ENCODE measurements at places on chromosomes 12 and 14.

DNA sequence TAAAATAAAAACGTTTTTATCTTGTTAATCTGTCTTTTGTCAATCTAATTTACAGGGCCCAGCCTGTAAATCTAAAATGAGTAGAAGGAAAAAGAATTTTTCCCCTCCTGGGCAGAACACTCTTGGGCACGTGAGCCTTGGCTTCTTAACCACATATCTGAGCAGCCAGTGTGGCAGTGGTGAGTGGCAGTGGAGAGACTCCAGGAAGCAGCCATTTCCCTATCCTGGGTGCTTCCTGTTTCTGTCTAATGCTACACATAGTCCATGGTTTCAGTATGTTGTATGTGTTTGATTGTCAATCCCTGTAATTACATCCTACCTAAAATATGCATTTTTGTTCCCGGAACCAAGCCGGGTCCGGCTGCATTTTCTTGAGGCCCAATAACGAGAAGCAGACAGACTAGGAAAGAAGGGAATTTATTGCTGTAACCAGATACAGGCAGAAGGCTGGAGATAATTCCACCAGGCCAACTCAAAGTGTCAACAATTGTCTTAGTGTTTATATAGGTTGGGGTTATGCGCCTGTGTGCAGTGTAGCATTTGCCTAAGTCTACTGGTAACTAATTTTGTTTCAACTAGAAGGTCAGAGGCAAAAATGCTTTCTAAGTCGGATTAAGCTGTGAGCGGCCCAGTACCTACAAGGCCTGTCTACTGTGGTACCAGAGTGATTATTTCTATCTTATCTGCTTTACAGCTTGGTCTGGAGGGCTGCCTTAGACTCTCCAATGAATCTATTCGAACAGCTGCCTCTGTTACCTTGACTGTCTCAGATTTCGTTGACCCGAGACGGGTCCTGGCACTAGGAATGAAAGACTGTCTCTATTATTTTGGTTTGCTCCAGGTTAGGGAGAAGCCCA is 82.4 kb upstream of the RESF1 start:
- DNase-seq: peak; percentile 23

- no peak for DNase-seq
Observed at GRCh38 chr12:88775742-88776151, 195.5 kb upstream of the KITLG start.

DNA sequence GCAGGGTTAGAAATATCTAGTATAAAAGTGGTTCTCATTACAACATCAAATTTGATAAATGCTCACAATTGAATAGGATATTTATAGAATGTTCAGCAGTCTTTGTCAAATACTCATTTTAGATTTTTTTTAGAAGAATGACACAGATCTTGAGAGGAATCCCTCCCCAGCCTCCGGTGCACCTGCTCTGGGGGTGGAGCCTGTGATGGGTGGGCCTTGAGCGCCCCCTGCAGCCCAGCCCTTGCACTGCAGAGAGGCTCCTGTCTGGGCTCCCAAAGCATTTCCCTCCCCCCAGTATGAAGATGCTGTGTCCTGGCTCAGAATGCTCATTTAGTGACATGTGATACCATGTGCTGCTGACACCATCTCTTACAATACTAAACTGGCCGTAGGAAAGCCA is 792.3 kb downstream of the TMEM121 start:
- DNase-seq: no peak

DNA sequence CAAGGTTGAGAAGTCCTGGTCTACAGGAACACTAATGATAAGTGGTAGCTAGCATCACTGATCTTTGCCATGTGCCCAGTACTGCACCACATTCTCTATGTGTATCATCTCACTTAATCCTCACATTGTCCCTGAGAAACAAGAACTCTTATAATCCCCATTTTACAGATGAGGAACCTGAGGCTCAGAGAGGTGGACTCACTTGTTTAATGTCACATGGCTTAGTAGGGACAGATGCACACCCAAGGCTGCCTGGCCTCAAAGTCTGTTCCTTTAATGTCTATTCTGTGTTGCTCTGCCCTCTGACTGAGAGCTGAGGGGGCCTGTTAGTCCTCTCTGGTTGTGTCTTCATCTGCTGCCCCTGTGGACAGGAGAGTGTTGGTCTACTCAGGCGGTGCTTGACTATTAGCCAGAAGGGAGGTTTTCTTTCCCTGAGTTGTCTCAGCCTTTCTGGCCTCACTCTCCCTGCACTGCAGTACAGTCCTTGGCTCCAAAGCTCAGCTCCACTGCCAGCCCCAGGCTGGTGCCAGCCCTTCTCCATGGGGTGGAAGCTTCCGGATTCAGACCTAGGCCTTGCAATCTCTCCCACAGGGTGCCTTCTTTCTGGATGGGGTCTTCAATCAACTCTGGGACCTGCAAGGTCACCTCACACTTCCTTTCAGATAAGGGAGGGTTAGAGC is 4.9 kb upstream of the DYNLL1 start:
- DNase-seq: no peak

DNA sequence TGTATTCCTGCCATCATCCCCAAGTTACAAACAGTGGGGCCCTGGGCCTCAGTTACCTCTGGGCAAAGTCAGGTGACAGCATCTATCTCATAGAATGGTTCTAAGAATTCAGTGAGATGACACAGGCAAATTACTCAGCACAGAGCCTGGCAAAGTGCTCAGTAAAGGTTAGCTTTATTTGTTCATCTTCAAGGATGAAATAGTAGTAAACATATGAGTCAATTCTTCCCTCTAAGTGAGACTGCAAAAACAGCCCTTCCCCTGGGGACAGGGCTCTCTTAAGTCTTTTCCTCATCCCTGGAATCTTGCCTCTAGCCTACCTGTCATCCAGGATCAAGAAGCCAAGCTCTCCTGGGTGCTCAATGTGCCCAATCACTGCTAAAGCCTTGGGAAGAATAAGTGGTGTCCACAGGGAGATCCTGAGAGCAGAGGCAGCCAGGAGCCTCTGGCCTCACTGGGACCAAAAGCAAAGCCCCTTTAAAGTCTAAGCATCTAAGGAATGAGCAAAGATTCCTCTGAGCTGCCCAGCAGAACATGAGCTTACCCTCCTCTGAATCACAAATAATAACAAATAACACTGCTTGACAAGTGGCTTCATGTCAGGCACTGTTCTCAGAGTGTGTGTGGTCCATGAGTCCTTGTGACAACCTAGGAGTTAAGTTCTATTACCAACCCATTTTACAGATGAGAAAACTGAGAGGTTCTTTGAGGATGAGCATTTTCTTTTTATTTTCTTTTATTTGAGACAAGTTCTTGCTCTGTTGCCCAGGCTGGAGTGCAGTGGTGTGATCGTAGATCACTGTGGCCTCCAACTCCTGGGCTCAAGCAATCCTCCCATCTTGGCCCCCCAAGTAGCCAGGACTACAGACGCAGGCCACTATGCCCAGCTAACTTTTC is 12.1 kb downstream of the NUAK1 start:
- DNase-seq: no peak

- no peak for DNase-seq
Observed at GRCh38 chr12:132611620-132612019, 1.2 kb upstream of the LRCOL1 start.

- peak; percentile 3 for DNase-seq
Observed at GRCh38 chr12:65232476-65233077, 45.9 kb upstream of the MSRB3 start.

GRCh38 chr12:75975702-75976101 is 55.9 kb downstream of the PHLDA1 start:
- DNase-seq: no peak

- peak; percentile 60 for DNase-seq
Observed at GRCh38 chr14:68476212-68477109, 316.4 kb downstream of the ZFP36L1 start.

DNA sequence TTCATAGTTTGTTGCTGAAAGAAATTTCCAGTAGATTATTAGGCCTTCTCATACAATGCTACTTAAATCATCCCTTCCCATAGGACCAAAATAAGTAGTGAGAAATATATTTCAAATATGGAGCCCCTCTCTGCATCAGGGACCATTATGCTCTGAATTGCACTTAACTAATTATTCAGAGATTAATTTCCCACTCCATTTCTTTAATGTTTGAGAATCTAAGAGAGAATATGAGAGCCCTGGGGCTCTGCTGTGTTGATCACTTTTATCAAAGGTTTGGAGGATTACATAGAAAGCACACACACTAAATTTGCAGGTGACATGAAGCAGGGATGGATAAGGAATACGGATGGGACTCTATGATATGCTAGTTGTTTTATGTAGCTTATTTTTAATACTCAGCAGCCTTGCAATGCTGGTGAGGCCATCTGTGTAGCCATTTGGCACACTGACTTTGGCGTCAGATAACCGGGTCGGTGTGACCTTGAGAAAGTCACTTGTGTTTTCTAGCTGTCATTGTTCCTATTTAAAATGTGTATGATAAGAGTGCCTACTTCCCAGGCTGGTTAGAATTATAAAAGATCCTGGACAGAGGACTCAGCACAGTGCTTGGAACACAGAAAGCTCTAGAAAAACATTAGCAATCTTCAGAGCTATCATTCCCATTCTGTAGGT is 49.9 kb upstream of the FBXO21 start:
- DNase-seq: no peak

DNA sequence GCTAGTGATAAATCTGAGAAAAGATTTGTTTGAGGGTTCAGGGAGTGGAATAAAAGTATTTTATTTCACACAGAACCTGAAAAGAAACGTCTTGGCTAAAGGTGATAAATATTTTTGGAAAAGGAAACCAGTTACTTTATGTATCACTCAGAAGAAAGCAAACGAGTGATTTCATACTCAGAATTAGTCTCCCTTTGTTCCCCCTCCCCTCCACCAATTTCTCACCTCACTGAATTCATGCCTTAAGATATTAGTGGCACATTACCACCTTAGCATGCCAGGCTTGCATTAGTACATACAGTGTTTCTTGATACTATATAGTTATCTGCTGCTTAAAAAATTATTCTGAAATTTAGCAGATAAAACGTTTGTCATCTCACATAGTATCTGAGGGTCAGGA is 28.2 kb downstream of the G2E3 start:
- DNase-seq: no peak
